NCI-H1092 treated with DMSO at 0.1 percent for 48 hours (cell line): ENCODE measurements at places on chromosomes 1 and 21.

DNA sequence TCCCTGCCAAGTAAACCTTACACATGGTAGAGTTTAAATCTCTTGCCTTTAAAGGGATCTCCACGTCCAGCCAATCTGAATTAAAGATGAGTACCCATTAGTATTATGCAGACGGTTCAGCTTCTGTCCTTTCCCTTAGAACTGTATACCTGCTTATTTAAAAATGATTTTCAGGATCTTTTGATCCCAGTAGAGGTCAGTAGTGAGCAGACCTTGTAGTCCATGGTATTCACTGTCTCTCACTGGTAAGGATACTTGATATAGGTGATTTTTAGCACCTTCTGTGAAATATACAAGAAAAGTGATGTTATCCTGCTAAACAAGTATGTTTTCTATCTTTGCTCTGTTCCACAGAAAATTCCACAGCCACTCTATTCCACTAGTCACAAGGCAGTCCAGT, 1211.6 kb upstream of the ADGRL4 start:
- DNase-seq: peak; percentile 13

GRCh38 chr1:188888386-188888785, 1589.3 kb downstream of the BRINP3 start:
- no peak for DNase-seq

GRCh38 chr1:26745191-26745590, 42.6 kb upstream of the PIGV start:
- no peak for DNase-seq

- no peak for DNase-seq
Observed at GRCh38 chr1:54490361-54491248, 57.4 kb upstream of the ACOT11 start.

- peak; percentile 32 for DNase-seq
Observed at GRCh38 chr1:52769346-52770033, 43.2 kb downstream of the ZYG11B start.

DNA sequence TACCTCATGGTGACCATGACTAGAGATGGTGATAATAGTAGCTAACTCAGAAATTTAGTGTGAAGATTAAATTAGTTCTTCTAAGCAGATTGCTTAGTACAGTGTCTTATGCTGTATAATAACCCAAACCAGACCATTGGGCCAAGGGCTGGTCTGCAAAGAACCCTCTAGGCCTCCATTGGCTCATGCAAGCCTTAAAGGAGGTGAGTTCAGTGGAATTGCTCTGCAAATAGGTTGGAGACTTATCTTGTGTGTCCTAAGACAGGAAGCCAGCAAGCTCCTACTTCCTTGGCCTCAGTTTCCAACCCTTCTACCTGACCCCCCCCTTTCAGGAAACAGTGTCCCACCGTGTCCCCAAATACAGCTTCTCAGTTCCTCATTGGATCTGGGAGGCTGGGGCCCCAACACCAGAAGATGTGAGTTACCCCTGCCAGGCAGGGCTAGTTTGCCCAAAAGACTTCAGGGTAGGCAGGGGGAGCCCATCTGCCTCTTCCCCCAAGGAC, 1.9 kb upstream of the MEF2D start:
- no peak for DNase-seq

- no peak for DNase-seq
Observed at GRCh38 chr1:156500543-156500792, at the start of gene MEF2D. TSS of gene MEF2D (minus strand) at chr1:156500775. CDS start at chr1:156483292, 17,483 bp downstream.

DNA sequence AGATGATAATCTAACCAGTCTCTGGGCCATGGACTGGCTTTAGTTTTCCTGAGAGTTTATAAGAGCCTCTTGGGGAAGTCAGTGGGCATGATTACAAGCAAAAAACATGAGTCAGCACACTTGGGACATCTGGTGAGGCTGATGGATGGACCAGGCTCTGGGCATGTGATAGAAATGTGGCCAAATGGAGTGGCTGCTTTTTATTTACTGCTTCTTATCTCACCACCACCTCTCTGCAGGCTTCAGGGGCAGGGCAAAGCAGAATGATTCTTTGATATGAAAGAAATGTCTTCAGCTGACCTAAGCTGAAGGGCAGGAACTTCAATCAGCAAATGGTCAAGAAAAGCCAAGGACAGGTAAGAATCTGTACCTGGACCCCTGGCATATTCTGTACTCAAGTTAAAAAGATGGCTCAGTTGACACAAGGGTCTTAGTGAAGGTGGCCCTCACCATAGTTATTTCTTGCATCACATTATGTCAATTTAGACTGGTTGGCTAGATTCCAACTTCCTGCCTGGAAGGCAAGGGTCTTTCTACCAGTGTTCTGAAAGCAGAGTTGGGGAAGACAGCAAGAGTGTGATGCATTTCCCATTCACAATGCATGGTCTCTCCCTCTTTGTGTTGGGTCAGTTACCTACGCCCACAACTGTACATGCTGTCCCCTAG, 162.8 kb downstream of the FASLG start:
- DNase-seq: no peak

DNA sequence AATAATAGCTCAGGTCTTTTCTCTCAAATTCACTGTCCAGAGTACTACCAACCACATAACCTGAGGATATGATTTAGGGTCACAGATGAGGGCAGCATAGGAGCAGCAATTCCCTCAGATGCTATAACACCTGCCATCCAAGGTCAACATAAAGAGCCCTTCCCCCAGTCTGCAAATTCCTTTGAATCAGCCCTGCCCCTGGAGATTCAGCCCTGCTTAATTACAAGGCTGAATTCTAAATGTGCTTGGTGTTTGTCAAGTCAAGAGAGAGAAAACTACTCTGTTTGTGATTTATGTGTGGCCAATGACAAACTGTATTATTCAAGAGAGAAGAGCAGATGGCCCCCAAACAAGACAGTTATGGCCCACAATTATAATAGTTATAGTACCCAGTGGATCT, 195.7 kb upstream of the ADGRL2 start:
- no peak for DNase-seq

- DNase-seq: no peak
Observed at GRCh38 chr1:3893190-3893589, 6.9 kb downstream of the C1orf174 start.

- DNase-seq: no peak
Observed at GRCh38 chr1:106879538-106879937, 176.9 kb upstream of the PRMT6 start.

DNA sequence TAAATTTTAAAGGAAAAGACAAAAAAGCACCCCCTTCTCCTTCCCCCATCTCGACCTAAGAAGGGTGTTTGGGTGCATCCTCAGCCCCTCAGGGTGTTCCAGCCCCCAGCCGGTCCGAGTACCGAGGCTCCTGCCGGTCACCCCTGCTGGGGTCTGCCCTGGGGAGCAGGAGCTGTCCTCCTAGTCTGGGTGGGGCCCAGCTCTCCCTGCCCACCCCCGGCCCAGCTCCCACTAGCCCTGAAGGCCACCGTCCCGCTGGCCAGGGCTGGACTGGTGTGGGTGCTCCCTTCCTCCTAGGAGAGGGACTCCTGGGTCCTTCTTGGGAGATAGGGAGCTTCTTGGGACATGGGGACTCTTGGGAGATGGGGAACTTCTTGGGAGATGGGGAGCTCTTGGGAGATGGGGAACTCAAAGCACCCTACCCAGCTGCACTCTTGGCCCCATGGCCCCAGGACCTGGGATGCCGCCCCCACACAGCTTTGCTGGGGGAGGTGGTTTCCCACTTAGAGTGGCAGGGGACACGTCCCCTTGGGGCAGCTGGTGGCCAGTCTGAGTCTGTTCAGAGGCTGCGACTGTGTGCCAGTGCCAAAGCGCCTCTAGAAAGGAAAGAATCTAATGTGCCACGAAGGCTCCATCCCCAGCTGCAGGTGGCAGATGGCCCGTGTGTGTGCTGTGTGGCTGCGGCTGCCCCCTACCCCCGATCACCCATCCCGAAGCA, 44.5 kb downstream of the MORN1 start:
- no peak for DNase-seq

GRCh38 chr1:85421179-85421578, 43.8 kb downstream of the DDAH1 start:
- DNase-seq: no peak

- peak; percentile 60 for DNase-seq
Observed at GRCh38 chr1:165364568-165365133, 8.1 kb upstream of the LMX1A start.

GRCh38 chr1:180261524-180262155, 31.6 kb downstream of the LHX4 start:
- no peak for DNase-seq

GRCh38 chr1:226708342-226708780, 30.7 kb downstream of the ITPKB start:
- peak; percentile 17 for DNase-seq

GRCh38 chr1:25477448-25478034, 46.8 kb downstream of the MACO1 start:
- DNase-seq: no peak

DNA sequence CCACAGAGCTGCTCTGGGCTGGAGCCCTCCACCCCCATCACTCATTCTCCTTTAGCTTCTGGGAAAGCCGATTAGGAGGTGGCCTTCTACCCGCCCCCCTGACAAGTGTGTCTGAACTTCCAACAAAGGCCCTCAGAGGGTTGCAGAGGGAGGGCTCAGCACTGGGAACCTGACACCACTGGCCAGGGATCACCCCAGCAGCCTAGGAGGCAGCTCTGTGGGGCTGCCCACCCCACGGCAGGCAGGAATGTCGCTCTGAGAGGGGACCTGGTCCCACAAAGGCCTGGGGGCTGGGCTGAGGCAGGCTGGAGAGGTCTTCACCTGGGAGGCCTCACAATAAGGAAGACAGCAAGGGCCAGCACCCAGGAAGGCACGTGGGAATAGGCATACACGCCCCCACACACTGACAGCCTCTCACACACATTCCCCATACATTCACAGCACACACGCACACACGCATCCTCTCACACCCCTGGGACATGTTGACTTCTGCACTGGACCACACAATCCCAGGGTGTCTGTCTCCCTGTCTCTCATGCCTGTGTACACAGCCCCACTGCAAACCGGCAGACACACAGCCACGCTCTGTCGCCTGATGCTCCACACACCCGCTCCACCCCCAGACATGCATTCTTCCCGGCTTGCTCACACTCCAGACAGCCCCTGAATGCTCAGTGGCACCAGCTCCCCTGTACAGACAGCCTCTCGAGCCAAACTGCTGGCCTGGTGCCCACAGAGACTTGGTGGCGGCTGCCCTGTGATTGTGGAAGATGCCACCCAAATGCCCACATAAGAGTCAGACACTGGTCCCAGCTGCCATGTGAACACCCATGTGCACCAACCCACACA, 30.7 kb downstream of the DMBX1 start:
- DNase-seq: peak; percentile 7

GRCh38 chr1:30300669-30301068, 422.7 kb downstream of the MATN1 start:
- no peak for DNase-seq

- no peak for DNase-seq
Observed at GRCh38 chr1:2047749-2048729, 2.2 kb upstream of the PRKCZ start.

GRCh38 chr1:199067483-199067882, 428.6 kb downstream of the PTPRC start:
- no peak for DNase-seq

DNA sequence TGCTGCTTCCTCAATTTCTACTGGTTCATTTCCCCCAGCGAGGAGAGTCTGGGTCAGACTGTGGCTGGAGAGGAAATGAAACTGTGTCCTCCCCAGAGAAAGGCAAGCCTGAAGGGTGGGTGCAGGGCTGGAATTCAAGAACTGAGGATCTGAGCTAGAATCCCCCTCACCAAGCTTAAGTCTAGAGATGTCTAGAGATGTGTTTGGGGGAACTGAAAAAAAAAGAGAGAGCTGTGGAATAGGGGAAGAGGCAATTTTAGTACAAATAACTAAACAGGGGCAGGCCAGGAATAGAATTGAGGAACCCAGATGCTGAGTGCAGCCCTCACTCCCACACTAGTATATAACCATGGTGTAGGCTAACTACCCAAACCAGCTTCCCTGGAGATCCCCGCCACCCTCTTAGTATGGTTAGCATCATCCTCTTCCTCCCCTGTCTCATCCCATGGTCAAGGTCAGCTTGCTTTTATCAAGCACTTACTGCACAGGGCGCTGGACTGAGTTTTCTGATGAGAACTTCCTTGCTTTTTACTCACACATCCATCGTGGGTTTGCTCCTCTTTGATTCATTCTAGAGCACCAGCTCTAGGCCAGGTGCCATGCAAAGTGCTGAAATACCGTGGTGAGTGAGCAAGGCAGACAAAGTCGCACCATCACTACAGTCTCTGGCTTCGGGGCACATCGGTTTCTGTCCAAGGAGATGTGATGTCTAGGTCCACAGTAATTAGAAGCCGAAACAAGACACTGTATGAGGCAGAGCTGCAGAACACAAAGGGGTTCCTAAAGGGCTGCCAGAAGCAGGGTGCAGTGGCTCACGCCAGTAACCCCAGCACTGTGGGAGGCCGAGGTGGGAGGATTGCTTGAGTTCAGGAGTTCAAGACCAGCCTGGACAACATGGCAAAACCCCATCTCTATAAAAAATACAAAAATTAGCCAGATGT, 112.9 kb upstream of the IPO9 start:
- DNase-seq: no peak

DNA sequence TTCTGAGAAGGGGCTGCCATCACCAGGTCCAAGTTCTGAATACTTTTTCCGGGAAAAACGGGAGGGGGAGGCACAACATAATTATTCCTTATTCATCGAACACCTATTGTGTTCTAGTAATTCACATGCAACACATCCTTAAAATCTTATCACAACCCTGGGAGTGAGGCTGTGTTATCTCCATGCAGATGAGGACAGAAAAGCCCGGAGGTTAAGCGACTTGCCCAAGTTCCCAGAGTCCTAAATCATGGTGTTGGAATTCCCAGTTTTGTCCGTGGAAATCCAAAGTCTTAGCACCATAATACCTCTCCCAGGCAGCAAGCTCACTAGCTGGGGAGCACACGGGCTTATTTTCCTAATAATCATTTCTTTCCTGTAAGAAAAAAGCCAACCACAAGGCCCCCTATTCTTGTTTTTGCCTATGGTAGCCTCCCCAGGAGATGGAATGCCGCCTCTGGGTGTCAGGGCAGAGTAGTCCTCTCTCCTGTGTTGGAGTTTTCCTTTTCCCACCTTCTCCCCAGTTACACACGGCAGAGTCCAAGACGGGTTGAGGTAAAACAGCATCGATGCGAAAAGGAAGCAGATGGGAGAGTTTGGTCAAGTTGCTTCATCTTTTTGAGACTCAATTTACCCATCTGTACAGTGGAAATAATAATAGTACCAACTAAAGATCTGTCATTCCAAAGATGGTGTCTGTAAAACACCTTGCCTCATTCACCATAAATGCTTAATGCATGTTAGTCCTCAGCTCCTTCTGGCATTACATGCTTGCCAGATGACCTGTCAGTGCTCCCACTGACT, 228.0 kb upstream of the TMEM51 start:
- no peak for DNase-seq
